ENCODE measurements at places on chromosomes 5 and 9.
A peak's percentile ranks its signal among the peaks of the same experiment; 100 is the strongest.

- no peak for DNase-seq
These were observed 42.2 kb downstream of the FAM240B start for GRCh38 chr9:38677660-38678303.

GRCh38 chr9:134165357-134166315, 1.3 kb upstream of the RNU6ATAC start:
- DNase-seq, result peak; percentile 60

GRCh38 chr9:2928411-2928810, 84.5 kb upstream of the PUM3 start:
- no peak for DNase-seq

- no peak for DNase-seq
These were observed 44.7 kb upstream of the HTR4 start for GRCh38 chr5:148699028-148699427.

DNA sequence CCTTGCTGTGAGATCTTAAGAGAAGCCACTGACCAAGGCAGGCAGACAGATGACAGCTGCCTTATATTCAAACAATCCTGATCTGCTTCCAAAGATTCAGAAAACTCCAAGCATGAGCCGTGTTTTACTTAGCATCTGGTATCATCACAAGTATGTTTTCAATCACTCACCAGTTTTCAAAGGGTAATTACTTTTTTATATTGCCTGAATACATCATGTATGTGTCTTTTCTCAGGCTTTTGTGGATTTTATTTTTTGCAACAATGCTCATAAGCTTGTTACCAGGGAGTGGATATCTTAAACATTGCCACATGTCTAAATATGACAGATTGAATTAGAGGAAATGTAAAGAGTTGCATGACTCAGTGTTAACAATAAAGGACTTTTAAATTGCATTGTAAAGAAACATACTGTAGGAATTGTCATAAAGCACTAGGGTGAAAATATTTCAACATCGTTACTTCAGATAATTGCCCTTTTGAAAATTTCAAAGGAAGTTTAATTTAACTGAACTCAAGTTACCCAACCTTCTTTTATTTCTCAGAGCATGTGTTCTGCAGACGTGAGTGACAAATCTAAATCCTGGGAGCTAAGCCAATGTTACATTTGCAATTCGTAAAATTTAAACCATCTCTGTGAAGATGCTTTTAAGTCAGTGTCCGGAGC, 326.1 kb downstream of the PLK2 start:
- no peak for DNase-seq

DNA sequence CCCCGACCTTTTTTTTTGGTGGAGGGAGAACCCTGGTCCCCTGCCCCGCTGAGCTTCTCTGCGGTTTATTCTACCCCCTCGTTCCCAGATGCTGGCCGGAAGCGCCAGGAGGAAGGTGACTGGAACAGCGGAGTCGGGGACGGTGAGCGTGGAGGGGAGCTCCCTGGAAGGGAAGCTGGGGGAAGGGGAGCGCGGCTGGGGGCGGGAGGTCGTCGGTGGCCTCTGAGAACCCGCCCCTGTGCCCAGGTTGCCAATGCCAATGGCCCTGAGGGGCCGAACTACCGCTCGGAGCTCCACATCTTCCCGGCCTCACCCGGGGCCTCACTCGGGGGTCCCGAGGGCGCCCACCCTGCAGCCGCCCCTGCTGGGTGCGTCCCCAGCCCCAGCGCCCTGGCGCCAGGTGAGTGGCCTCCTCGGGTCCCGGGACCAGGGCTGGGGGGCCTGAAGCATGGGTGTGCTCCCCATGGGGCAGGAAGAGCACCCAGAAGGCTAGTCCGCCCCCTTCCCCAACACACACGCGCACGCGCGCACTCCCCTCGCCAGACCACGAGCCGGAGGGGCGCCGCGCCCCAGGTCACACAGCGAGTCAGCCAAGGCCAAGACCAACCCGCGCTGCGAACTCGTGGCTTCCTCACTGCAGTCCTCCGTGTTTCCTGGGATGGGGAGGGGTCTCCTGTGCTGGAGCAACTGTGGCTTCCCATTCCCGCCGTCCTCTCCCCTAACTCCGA, 10.6 kb downstream of the MYOZ3 start:
- DNase-seq, result no peak

DNA sequence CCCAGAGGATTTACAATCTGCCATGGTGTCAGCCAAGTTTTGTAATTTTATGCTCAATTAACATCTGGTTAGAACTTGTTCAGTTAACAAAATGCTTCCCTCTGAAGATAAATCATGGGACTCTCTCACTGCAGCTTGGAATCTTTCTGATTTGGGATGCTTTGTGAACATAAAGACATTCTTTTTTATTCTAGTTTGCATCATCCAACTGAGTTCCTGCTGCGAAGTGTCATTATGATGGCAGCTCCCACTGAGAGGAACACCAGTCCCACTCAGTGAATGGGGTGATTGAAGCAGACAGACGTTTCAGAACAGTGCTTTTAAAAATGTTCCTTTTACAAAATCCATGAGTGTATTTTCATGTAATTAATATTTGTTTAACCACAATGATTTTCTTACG, 863.8 kb downstream of the TLE4 start:
- no peak for DNase-seq

Data from keratinocyte (primary cell).